ENCODE measurements at places on chromosomes 16 and 17. TPM values are rescaled to one million over a fixed set of nuclear protein-coding genes. Genes with fewer than 3 reads are reported as not detected.

DNA sequence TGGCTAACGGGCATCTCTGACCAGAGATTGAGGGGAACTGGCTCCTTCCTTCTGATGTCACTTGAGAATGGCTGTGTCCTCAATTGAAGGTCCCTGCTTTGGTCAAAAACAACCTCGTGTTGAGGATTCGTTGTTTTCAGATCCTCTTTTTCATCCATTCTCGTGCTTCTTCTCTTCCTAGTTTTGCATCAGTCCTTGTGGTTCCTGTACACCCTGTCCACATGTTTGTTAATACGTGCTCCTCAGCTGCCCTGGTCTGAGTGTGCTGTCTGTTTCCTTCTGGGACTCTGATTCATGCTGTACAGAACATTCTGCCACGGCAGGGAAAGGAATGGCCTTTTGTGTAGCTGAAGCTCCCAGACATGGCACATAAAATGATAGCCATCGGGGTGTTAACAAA is 863.2 kb upstream of the GOT2 start:
- DNase-seq = no peak

- peak; percentile 96 for DNase-seq
Measured at GRCh38 chr16:8958344-8959167, 5.2 kb downstream of the USP7 start.

- DNase-seq = no peak
Measured at GRCh38 chr16:17769065-17769464, 298.3 kb upstream of the XYLT1 start.

DNA sequence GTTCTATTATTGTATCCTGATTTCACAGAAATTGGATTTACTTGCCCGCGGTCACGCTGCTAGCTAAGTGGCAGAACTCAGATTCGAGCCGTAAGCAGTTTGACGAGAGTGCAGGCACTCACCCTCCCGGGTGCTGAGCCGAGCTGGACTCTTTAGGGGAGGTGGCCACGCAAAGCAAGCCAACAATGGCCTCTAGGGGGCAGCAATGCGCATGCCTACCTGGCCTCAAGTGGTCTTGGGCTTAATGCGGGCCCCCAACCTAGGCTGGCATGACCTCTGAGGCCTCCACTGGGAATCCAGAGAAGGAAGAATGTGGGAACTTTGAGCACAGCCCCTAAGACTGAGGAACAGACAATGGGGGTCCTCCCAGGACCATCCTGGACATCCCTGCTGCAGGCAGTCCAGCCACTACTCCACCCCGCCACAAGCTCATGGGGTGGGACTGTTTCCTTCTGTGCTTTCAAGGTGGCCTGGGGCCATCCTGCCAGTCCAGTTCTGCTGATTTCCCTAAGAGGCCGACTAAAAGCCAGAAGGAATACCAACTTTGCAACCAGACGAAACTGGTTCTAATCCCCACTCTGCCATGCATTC is 276.5 kb downstream of the XYLT1 start:
- DNase-seq = peak; percentile 58

DNA sequence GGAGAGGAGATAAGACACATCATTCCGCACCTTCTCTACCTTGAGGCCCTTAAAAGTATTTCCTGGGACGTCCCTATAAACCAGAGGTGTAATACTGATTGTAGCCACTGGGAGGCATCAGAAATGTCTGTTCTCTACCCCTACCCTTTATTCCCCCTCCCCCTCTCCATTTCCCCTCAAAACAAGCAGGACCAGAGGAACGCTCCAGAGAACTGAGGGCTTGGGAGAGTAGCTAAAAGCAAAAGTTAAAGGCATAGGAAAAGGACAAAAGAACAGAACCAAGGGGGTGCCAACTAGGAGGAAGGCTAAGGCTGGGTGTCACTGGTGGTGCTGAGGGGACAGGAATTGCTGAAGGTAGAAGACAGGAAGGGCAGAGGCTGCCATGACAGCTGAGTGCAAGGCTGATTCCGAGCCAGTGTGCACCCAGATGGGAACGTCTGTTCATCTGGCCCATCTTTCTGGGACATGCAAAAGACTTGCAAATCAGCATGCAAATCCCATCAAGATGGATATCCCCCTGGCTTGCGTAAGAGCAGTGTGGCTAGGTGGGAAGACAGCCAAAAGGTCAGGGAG is 6.7 kb downstream of the CAMTA2 start:
- peak; percentile 86 for DNase-seq

- DNase-seq = no peak
Measured at GRCh38 chr16:59204589-59204988, 470.5 kb upstream of the GOT2 start.

DNA sequence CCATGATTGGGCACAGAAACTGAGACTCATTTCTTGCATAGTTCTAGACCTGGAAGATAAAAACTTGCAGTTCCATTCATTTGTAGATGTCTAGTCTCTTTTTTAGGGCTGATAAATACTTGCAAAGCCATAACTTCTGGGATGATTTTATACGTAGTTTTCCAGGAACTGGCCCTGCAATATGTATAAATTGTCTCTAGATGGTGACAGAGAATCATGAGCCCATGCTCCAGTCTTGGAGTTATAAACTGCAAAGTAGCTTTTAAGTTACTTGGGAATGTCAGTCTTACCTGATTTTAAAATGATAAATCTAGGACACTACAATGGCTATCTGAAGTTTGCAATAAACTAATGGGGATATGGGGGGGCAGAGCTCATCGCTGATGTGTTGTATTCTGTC is 3.0 kb upstream of the ADAMTS18 start:
- no peak for DNase-seq

DNA sequence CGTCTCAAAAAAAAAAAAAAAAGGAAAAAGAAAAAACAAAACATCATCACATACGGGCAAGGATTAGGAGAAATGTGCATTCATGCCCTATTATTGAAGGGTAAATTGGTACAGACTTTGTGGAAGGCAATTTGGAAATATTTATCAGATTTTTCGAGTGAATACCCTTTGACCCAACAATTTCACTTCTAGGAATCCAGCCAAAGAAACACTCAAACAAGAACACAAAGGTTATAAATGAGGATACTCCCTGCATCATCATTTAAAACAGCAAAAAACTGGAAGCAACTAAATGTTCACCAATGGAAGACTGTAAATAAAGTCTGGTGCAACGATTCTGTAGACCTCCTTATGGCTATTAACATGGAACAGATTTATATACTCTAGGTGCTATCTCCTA is 12.9 kb downstream of the ZNF423 start:
- no peak for DNase-seq

DNA sequence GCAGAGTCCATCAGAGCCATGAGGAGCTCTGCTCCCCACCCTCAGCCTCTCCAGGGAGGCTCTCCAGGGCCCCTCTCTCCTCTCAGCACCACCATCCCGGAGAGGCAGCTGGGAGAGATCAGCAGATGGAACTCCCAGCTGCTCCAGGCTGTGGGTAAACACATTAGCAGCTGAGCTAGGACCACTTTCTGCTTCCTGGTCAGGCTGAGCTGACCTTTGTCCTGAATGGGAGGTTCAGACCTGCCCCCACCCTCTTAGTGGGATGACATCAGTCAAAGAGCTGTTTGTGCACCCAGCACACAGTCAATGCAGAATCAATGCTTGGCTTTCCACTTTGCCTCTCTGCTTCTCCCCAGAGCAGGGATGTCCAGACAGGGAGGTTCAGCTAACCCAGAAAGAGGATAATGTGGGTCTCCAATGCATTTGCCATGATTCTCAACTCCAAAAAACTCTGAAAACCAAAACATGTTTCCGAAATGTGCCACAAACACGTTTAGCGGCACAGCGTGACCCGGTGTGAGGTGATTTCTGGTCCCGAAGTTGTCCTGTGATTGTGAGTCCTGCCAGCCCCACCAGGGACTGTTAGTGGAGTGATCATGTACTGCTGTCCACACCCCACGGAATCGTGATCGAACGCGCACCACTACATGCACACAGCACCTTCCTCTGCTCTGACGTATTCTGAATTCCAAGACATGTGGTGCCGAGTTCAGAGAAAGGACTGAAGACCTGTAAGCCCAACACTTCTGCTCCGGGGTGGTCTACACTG is 6.7 kb downstream of the GPR142 start:
- peak; percentile 87 for DNase-seq

DNA sequence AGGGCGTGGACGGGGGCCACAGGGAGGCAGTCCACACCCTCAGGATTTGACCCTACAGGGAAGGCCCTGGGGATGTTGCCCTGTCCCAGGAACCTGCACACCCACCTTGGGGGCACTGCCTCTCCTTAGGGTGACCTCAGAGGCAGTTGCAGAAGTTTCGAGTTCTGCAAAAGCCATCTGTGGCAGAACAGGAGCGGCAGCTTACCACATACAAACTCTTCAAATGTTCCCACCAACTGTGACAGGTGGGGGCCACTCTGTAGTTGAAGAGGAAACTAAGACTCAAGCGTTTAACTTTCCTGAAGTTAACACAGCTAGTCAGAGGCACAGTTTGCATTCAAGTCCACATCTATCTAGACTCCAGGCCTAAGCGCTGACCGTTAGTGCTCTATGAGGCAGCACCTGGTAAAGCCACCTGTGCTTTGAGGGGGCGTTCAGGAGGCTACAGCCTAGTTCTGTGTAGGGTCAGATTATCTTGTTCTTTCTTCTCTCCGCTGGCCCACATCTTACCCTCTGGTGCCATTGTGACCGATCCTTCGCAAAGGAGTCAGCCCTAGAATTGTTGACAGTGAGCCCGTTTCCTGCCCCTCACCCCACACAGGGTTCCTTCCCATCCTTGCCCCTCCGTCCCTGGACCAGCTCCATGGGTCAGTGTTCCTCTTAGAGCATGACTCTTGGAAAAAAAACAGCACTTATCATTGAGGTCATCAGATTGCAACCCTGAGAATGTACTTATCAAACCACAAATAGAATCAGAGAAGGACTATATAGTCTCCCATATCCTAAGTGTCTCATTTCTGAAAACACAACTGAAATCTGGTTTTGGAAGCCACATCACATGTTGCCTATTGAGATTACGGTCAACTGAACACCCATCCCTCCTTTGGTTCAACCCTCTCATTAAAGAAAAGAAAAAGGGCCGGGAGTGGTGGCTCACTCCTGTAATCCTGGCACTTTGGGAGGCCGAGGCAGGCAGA is 45.4 kb downstream of the CDH1 start:
- DNase-seq = no peak

- no peak for DNase-seq
Measured at GRCh38 chr17:1867307-1867706, 37.5 kb downstream of the RPA1 start.

GRCh38 chr16:84730406-84731106 is 30.8 kb downstream of the USP10 start:
- peak; percentile 93 for DNase-seq

GRCh38 chr17:34167354-34167753 is 87.7 kb upstream of the CCL2 start:
- DNase-seq = no peak

- peak; percentile 22 for DNase-seq
Measured at GRCh38 chr16:12804395-12804794, 708 bp upstream of the CPPED1 start.

GRCh38 chr17:81398176-81398831 is 3.0 kb downstream of the BAHCC1 start:
- DNase-seq = peak; percentile 91

DNA sequence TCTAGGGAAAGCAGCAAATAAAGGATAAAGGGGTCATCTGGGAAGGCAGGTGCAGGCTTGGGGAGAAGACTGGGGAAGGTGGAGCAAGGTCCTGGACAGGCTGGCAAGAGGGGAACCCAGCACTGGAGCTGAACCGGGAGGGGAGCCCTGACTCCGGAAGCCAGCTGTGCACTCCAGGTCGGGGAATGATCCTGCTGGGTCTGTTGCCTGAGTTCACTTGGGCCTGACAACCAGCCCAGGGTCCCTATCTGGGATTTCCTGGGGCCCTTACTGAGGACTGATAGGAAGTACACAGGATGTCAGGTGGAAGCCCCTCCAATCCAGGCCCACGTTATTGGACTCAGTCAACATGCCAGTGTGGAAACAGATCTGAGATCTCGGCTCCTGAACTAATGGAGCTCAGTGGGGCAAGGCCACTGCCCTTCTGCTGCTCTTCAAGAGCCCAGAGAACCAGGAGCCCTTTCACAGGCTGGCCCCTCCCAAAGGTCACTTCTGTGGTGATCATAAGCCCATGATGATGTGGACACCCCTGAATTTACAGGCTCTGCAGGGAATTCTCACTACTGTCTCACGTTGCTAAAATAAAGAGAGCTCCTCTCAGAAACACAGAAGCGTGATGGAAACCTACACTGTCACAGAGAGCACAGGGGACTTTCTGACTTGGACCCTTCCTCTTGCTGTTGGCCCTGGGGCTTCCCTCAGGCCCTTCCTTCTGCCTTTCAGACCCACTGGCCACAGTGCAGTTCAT is 19.9 kb upstream of the PITPNM3 start:
- no peak for DNase-seq

DNA sequence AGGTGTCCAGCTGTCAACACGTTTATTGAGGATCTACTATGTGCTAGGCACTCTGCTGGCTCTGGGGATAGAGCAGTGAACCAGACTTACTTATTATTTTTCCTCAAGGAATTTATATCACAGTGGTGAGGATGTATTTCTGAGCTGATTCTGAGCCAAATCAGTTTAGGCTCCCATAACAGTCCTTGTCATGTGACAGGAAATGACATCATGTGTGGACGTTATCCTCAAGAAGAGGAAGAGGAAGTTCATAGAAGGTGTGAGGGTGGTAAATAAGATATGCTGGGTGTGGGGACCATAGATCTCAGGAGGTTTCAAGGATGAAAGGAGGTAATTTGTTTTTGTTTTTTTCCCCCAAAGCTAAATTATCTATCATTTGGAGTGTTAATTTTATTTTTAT is 873.5 kb upstream of the EEF2KMT start:
- no peak for DNase-seq

DNA sequence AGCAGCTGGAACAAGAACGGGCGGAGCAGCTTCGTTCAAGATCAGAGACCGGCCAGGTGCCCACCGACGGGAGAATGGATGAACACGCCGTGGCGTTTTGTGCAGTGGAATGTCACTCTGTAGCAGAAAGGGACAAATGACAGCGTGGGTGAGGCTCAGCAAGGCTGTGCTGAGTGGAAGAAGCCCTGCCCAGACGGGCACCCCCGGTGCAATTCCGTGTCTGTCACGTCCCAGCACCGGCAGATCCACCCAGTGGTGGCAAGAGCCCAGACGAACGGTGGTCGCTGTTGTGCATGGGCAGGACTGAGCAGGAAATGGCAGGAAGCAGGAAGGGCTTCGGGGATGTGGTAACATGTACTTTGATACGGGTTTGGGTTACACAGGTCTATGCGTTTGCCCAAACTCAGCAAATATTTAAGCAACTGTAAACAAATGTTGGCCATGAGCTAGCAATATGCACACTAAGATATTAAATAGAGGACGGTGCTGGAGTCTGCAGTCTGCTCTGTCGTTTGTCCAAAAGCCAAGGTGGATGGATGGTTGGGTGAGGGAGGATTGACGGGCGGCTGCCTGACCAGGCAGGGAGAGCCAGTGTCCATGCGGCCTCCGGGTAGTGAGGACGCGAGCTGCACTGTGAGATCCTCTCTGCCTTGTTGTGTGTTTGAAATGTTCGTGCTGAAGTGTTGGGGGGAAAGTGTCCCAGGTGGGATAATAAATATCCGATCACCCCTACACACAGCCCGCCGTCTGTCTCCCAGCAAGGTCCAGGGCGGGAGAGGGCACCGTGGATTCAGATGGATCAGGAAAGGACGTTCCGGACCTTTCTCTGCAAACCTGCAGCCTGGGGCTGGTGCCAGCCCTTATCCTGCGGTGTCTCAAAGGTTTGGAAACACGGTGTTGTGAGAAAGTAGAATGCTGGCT is 48.4 kb downstream of the COX4I1 start:
- DNase-seq = no peak

- DNase-seq = no peak
Measured at GRCh38 chr17:64984851-64985521, 65.7 kb upstream of the LRRC37A3 start.

The GNGT2 gene
- total RNA-seq = not detected

The HID1 gene
- total RNA-seq = not detected

The GDPD3 gene
- 0.88 TPM for total RNA-seq

The HOXB1 gene
- total RNA-seq = not detected

The KRTAP17-1 gene
- not detected for total RNA-seq
